ENCODE measurements at places on chromosomes 12 and 14. TPM values are rescaled to one million over a fixed set of nuclear protein-coding genes. Genes with fewer than 3 reads are reported as not detected.

The BDKRB2 gene
- 49.1 TPM for total RNA-seq

The SOX5 gene
- 12.4 TPM for total RNA-seq

The PLBD1 gene
- 6.6 TPM for total RNA-seq

The AMDHD1 gene
- 0.13 TPM for total RNA-seq

The MYO1A gene
- not detected for total RNA-seq

The LHX5 gene
- not detected for total RNA-seq

The PZP gene
- total RNA-seq, result under 0.01 TPM

The ZNF268 gene
- 35.5 TPM for total RNA-seq

The TSPAN11 gene
- 11.8 TPM for total RNA-seq

The ANKLE2 gene
- total RNA-seq, result 31.9 TPM

The RAB15 gene
- 3.6 TPM for total RNA-seq

The OAS3 gene
- total RNA-seq, result 16.4 TPM

The NXPH4 gene
- total RNA-seq, result 7.5 TPM

The IL31 gene
- not detected for total RNA-seq

The SLC4A8 gene
- total RNA-seq, result 3.4 TPM

The CEBPE gene
- not detected for total RNA-seq

The HRK gene
- total RNA-seq, result not detected

The PTGDR gene
- total RNA-seq, result not detected

The NKX2-1 gene
- total RNA-seq, result 0.48 TPM

The FGD4 gene
- 6.7 TPM for total RNA-seq

The CCDC88C gene
- 0.72 TPM for total RNA-seq

The OR8S1 gene
- not detected for total RNA-seq

Data from epithelial cell of alveolus of lung (primary cell).